T-helper 2 cell treated with Interferon-gamma antibody and Interleukin-4, amounts not matched to agents 5 μg/mL and 100 μg/mL, for 36 hours (primary cell): ENCODE measurements at places on chromosomes 2 and 18.

- DNase-seq = no peak
- H3K4me1 ChIP-seq = peaks cover 4% of the 10 kb centered on the region
- no peak overlapping the region for H3K27ac ChIP-seq
- no peaks in the 10 kb centered on the region for H3K27me3 ChIP-seq
- no peaks in the 10 kb centered on the region for H3K36me3 ChIP-seq
These were observed 81.1 kb downstream of the RAPH1 start for GRCh38 chr2:203453858-203454451.

DNA sequence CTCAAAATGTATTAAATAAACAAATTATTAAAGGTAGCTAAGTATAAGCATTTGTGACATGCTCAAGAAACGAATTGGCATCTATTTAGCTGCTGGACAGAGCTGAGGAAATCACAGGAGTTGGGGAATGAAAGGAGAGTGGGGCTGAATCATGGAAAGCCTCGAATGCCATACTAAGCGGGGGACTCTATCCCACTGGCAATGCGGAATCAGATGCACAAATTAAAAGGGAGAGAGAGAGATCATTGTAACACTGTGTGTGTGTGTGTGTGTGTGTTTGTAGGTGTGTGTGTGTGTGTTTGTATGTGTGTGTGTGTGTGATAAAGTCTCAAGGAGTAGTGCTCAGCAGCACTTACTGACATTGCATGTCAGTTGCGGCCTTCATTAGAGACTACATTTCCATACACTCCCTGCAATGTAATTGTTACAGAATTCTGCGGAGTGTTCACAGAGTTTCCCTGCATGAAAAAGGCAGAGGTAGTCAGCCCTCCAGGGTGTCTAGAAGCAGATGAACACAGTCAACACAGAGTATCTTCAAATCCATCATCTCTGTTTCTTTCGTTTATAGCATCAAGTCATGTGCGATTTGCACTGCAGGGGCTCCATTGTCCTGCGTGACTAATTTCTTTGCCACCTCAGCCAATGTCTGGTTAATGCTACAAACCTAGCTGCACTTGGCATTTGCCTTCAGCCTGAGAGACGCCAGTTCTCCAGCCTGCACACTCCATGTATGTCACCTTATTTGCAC lies 111.7 kb upstream of the CYRIA start:
- no peak for DNase-seq
- H3K4me1 ChIP-seq = no peaks in the 10 kb centered on the region
- H3K36me3 ChIP-seq = no peaks in the 10 kb centered on the region
- H3K27ac ChIP-seq = no peak overlapping the region
- no peaks in the 10 kb centered on the region for H3K27me3 ChIP-seq

- no peak for DNase-seq
- no peaks in the 10 kb centered on the region for H3K36me3 ChIP-seq
- H3K4me1 ChIP-seq = no peaks in the 10 kb centered on the region
- no peak overlapping the region for H3K4me3 ChIP-seq
These were observed 126.5 kb downstream of the RGPD3 start for GRCh38 chr2:106341666-106342065.

DNA sequence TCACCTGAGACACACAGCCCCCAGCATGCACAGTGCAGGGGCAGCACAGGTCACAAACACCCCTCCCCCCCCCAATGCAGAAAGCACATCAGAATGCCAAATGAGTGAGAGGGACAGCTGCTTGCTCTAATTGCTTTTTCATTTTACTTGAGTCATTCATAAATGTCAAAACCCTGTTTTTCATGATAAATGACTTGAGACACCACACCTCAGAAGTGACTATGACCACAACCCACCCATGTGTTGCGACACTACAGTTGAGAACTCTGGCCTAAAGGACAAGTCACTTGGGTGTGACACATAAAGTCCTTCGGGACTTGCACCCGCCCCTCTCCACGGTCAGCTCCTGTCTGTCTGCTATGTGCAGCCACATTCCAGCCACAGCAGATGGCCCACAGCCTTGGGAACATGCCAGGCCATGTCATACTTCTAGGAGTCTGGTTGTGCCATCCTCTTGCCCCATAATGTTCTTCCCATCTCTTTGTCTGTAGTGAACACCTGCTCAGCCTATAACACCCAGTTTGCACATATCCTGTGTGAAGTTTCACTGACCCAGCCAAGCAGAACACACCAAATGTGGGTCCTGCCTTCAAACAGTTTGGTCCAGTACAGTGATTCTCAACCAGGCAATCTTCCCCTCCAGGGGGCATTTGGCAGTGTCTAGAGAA lies 30.2 kb upstream of the RIOK3 start:
- DNase-seq = no peak
- peaks cover 1% of the 10 kb centered on the region for H3K36me3 ChIP-seq

DNA sequence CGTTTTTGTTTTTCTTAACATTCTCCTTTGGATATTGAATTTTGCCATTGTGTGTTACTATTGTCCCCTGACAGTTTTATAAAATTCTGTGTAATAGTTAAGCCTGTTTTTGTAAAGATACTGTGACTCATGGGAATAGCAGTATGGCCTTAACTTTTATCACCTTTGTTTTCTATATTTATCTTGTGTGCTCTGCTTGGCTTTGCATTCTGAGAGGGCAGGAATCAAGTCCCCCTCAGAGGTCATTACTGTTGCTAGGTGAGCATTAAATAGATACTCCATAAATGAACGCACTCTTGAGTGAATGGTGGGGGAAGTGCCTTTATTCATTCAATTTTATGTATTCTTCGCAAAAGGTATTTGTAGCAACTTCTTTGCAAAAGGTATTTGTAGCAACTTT lies 160.0 kb downstream of the PHLPP1 start:
- no peaks in the 10 kb centered on the region for H3K27me3 ChIP-seq
- DNase-seq = no peak
- H3K4me3 ChIP-seq = no peak overlapping the region
- peaks cover 2% of the 10 kb centered on the region for H3K36me3 ChIP-seq

GRCh38 chr2:179467111-179467510 lies 202.5 kb upstream of the SESTD1 start:
- H3K4me1 ChIP-seq = no peaks in the 10 kb centered on the region
- no peaks in the 10 kb centered on the region for H3K36me3 ChIP-seq
- no peak overlapping the region for H3K4me3 ChIP-seq
- no peak overlapping the region for H3K27ac ChIP-seq

DNA sequence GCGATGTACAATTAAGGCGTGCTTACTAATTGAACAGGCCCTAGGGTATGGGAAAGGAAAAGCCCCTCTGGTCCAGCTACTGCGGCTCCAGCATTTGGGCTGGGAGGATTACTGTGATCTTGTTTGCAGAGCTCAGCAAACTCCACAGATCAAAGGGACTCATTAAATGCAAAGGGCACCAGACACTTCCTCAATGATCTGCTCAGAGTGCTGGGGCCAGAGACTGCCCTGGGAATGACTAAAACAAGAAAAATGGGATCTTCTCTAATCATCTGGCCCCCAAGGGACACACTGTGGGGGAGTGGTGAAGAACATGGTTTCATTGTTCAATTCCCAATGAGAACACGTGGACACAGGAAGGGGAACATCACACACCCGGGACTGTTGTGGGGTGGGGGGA lies 85.0 kb downstream of the MARCHF4 start:
- no peaks in the 10 kb centered on the region for H3K4me1 ChIP-seq
- no peak overlapping the region for H3K27ac ChIP-seq
- no peak overlapping the region for H3K4me3 ChIP-seq

GRCh38 chr2:203683932-203684556 lies 22.4 kb upstream of the CD28 start:
- H3K27me3 ChIP-seq = no peaks in the 10 kb centered on the region
- H3K4me3 ChIP-seq = no peak overlapping the region
- DNase-seq = peak; percentile 61
- H3K27ac ChIP-seq = no peak overlapping the region

DNA sequence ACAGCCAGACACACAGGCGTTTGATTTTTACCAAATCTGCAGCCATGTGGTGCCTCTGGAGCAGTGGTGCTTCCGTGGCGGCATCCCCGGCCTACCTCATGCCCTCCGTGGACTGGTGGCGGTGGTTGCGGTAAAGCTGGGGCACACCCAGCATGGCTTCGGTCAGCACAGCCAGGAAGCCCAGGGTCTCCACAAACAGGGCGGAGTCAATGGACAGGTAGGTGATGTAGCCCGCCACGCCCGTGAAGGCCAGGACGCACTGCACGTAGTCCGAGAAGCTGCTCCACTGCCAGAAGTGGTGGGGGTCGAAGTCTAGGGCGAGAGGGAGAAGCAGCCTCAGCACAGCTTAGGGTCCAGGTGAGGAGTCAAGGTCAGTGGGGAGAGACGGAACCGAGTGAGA lies 32.4 kb downstream of the SLC66A2 start:
- H3K4me3 ChIP-seq = no peak overlapping the region
- no peak overlapping the region for H3K27ac ChIP-seq
- DNase-seq = no peak
- H3K4me1 ChIP-seq = peaks cover 3% of the 10 kb centered on the region
- H3K36me3 ChIP-seq = peaks cover 50% of the 10 kb centered on the region

GRCh38 chr18:10511236-10511635 lies 14.6 kb upstream of the NAPG start:
- DNase-seq = no peak
- no peak overlapping the region for H3K27ac ChIP-seq
- no peaks in the 10 kb centered on the region for H3K36me3 ChIP-seq

DNA sequence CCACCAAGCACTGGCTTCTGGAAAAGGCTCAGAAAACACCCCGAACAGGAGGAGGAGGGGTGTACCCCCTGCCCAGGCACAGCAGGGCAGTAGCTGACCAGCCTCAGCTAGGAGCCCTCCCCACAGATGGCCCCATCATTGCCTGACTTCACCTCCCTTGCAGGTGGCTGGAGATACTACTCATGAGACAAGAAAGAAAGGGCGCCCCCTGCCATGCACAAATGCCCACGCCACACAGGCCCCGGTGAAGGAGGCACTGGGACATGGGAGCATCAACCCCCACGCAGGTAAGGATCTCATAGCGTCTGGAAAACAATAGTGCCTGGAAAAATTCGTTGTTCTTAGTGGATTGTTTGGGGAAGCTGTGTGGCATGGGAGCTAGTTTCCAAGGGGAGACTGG lies 240.6 kb downstream of the TFCP2L1 start:
- H3K4me3 ChIP-seq = no peak overlapping the region
- H3K4me1 ChIP-seq = no peaks in the 10 kb centered on the region
- H3K27me3 ChIP-seq = no peaks in the 10 kb centered on the region
- DNase-seq = no peak
- H3K36me3 ChIP-seq = no peaks in the 10 kb centered on the region

DNA sequence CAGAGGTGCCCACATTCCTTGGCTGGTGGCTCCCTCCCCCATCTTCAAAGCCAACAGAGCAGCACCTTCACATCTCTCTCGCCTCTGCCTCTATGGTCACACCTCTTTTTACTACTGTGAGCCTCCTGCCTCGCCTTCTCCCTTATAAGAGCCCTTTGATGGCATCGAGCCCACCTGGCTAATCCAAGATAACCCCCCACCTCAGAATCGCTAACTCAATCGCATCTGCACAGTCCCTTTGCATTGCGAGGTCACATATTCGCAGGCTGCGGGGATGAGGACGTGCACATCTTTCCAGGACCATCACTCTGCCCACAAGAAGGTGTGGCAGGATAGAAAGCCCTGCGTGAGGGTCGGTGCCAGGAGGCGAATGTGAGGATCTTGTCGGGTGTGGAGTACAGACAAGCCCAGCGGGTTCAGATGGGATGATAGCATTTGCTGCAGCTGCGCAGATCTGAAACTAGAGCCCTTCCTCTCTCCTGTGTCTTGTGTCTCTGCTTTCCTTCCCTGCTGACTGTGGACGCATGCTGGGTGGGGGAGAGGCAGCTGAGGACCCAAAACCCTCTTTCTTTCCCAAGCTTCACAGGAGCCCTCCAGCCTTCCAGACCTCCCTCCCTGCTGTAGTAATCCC lies 148.3 kb upstream of the HDAC4 start:
- no peak overlapping the region for H3K27ac ChIP-seq
- peaks cover 35% of the 10 kb centered on the region for H3K4me1 ChIP-seq
- H3K27me3 ChIP-seq = no peaks in the 10 kb centered on the region

DNA sequence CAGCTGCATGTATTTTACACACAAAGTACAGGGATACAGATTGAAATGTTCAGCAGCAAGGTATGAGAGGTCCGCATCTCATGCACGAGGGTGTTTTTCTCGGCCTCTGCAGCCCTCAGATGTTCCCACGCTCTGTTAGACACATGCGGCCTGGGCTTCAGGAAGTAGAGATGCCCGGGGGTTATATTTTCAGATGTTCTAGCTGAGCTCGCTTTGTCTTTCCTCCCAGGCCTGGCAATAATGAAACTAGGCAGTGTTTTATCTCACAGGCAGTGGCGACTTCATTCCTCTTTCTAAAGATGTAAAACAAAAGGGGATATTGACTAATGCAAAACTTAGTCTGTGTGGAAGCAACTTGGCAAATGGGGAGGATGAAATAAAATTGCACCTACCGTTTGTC lies 190.7 kb downstream of the GBX2 start:
- H3K27ac ChIP-seq = no peak overlapping the region
- H3K36me3 ChIP-seq = no peaks in the 10 kb centered on the region
- H3K4me3 ChIP-seq = no peak overlapping the region
- H3K27me3 ChIP-seq = no peaks in the 10 kb centered on the region

GRCh38 chr2:58571181-58571852 lies 330.2 kb upstream of the FANCL start:
- H3K27me3 ChIP-seq = peaks cover 2% of the 10 kb centered on the region
- no peak overlapping the region for H3K27ac ChIP-seq
- H3K4me1 ChIP-seq = peaks cover 17% of the 10 kb centered on the region
- H3K4me3 ChIP-seq = no peak overlapping the region
- H3K36me3 ChIP-seq = no peaks in the 10 kb centered on the region

- H3K27ac ChIP-seq = no peak overlapping the region
- peaks cover 16% of the 10 kb centered on the region for H3K4me1 ChIP-seq
- peaks cover 31% of the 10 kb centered on the region for H3K36me3 ChIP-seq
- H3K27me3 ChIP-seq = no peaks in the 10 kb centered on the region
- H3K4me3 ChIP-seq = no peak overlapping the region
These were observed 21.1 kb downstream of the BABAM2 start for GRCh38 chr2:27911458-27912210.
